Parietal lobe (tissue), 2 donors: ENCODE measurements at places on chromosomes 16 and 17. TPM values are rescaled to one million over a fixed set of nuclear protein-coding genes. Genes with fewer than 3 reads are reported as not detected.

The NME4 gene
- total RNA-seq = 25.7 TPM

The CLEC18B gene
- total RNA-seq = 4.4 TPM

The HAS3 gene
- total RNA-seq = 9.7 TPM

The KRT20 gene
- total RNA-seq = not detected

The HSD17B2 gene
- not detected for total RNA-seq

The OR1E2 gene
- not detected for total RNA-seq

The KRTAP4-3 gene
- total RNA-seq = not detected
